ENCODE measurements at places on chromosomes 6 and 20.
A peak's percentile ranks its signal among the peaks of the same experiment; 100 is the strongest.

DNA sequence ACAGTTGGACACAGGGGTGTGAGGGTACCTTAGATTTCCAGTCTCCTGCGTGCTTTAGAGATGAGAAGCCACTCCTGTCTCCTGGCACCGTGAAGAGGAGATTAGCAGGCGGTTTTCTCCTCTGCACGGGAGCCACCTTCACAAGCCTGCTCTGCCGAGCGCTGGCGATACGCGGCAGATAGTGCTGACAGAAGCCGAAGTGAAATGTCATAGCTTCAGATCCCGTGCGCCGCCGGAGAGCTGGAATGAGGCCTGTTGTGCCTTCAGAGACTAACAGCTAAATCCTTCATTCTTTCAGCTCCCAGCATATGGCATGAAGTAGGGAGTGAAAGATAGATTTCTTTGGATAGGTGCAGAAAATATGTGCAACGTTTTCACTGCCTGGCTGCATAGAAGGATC lies 371.0 kb downstream of the TAF4 start:
- no peak for DNase-seq

GRCh38 chr6:21143645-21144044 lies 449.9 kb upstream of the SOX4 start:
- no peak for DNase-seq

DNA sequence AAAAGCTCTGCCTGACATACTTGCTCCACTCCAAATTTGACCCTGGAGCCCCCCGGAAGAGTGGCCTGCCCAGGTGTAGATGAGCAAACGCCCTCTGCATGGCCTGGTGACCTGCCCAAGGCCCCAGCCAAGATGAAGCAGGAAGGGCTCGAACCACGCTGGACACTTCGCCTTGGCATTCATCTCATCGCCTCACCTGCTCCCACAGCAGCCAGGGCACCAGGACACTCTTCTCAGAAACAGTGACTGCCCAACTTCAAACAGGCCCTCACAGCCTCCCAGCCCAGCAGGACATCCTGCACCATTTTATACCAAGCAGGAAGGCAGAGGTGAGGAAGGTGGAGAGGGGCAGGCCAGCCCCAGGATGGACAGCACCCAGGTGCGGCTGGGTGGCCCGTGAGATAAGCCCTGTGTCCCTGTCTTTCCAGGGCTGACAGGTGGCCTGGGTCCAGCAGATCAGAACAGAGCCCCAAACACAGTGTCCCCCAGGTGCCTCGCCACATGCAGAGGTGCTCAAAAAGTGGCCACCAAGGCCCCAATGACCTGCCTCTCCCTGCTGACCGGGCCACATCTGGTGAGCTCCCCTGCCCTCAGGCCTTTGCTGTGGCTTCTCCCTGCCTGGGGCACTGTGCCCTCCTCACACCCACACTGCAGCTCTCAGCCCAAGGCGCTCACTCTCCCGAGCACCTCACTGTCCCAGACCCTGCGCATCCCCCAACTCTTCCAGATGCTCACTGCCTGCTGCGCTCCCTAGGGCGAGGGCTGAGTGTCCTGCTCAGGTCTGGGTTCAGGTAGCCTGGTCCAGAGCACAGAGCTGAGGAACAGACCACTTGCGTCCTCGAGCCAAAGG lies 7.2 kb downstream of the ACSS1 start:
- DNase-seq = no peak

DNA sequence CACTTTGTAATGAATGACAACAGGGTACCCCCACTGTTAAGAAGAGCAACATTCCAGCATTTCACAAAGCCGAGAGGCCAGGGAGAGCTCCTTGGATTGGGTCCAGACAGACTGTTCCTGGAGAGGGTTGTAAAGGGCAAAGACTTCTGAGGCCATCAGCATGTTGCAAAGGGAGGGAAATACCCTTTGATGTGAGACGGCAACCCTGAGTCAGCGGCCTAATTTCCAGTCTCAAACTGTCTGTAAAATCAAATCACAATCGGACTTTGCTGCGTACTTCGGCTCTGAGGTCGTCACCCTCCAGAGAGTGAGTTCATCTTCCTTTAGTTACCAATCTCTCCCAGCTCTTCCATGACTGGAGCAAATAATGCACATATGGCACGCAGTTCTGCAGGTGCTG lies 101.0 kb upstream of the DTNBP1 start:
- DNase-seq = no peak

- DNase-seq = no peak
Measured at GRCh38 chr6:14286144-14286543, 168.6 kb downstream of the CD83 start.

DNA sequence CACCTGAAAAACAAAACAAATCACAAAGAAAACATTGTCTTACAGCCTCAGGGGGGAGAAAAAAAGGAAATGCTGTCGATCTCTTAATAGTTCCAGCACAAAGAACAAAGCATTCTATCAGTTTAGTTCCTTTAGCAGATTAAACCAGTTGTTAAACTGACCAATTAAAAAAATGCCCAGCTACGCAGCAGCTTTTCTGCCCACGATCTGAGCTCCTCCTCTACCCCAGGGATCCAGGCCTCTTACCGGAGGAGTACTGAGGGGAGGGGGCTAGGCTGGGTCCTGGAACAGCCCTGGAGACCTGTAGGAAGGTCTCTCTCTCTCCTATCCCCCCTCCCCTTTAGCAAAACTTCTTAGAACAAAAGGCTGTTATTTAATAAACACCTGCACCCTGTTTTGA lies 13.4 kb downstream of the PTK7 start:
- DNase-seq = no peak

DNA sequence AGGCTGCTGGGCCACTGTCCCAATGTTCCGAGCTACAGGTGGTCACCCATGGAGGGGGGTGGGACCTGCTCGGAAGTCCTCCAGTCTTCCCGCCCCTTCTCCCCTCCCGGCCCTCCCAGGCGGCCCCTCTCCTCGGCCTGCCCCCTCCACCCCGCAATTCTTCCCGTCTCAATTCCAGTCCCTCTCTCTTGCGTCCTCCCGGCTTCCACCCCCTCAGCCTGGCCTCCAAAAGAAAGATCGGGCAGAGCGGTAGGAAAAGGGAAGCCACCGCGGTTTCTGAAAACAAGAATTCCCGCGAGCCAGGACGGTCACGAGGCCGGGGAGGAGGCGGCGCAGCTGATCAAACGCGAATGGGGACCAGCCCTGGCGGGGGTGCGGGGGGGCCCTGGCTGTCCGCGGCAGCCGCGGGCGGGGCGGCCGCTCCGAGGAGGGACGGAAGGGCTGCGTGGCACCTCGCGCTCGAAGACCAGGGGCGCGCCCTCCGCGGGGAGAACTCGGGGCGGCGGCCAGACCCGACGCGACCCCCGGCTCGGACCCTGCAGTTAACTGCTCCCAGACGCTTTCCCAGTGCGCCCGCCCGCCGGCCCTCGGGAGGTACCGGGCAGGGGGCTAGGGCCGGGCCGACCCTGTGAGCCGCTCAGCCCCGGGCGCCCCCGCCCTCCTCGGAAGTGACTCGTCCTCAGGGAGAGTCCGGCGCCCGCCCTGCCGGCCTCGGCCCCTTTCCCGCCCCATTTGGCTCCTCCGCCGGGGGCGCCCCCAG lies 1.0 kb downstream of the PXDC1 start:
- DNase-seq = peak; percentile 3

GRCh38 chr20:63475209-63475608 lies 2.8 kb upstream of the KCNQ2 start:
- no peak for DNase-seq

DNA sequence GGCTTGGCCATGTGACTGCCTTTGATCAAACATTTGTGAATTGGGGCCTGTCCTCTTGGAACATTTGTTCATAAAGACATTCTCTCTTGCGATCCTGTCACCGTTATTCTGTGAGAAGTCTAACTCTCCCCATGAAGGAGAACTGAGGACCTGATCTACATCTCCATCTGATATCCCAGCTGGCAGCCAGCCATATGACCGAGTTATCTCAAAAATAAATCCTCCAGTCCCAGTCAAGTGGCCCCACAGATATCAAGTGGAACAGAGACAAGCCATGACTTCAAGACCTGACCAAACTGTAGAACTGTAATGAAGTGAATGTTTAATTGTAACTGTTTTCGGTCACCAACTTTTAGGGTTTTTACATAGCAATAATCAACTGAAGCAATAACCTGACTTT lies 25.7 kb downstream of the SNX3 start:
- DNase-seq = no peak

GRCh38 chr20:61953037-61954021 lies 112.4 kb downstream of the TAF4 start:
- peak; percentile 15 for DNase-seq

- no peak for DNase-seq
Measured at GRCh38 chr6:134060491-134061106, 8.2 kb upstream of the SLC2A12 start.

DNA sequence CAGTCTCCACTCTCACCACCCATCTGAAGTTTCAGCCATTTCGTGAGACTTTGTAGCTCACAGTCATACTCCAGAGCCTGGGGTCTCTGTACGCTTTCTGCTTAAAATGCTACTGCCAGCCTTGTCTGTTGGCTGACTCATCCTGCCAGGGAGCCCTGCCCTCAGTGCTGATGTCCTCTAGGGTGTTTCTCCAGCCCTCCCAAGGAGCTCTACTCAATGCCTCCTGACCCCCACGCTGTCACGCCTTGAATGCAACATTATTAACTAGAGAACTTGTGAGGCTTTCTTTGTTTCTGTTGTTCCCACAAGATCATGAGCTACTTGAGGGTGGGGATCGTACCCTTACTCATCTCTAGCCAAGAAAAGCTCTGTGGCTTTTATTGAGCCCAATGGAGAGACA lies 20.1 kb downstream of the KIF16B start:
- DNase-seq = no peak

DNA sequence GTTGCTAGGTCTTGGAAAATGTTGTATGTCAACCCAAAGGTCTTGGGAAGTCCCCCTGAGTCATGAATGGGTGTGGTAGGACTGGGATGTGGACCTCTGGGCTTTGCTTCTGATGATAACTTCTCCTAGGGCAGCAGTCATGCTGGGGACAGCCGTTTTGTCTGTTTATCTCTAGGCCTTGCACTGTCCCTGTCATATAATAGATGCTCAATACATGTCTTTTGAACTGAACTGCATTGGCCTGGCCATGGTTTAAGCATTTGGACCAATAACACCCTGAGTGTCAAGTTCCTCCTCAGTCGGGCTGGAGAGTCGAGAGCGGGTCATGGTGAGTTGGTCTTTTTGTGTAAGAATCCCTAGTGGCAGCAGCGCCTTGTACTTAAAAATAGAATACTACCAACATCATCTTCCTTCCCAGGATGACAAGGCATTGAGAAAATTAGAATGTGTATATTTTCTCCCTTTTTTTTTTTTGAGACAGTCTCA lies 43.1 kb downstream of the E2F3 start:
- DNase-seq = no peak

DNA sequence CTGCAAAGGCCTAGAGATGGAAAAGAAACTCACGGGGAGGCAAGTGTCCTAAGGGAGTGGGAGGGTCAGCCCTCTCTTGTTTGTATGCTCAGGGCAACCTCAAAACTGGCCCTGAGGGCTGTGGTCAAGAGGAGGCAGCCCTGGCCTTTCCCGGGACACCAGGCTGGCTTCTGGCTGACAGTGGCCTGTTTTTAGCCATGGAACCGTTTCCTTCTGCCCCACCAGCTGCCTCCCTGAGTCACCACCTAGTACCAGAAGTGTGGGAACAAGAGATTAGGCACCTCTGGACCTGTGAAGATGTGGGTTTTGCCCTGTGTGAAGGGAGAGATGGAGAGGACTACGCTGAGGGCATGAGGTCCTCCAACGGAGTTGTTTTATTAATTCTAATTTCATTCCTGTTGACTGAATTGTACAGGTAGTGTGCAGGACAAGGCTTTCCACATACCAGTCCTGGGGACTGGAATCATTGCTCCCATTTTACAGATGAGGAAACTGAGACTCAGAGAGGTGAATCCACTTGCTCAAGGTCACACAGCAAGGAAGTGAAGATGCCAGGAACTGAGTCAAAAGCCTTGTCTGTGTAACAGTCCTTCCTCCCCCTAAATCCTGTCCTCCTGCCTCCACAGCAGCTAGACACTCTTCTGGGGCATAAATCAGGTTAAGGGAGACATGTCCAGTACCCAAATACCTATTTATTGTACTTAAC lies 5.5 kb downstream of the FOXS1 start:
- DNase-seq = no peak

- peak; percentile 83 for DNase-seq
Measured at GRCh38 chr6:168192195-168192900, 113.3 kb upstream of the FRMD1 start.

DNA sequence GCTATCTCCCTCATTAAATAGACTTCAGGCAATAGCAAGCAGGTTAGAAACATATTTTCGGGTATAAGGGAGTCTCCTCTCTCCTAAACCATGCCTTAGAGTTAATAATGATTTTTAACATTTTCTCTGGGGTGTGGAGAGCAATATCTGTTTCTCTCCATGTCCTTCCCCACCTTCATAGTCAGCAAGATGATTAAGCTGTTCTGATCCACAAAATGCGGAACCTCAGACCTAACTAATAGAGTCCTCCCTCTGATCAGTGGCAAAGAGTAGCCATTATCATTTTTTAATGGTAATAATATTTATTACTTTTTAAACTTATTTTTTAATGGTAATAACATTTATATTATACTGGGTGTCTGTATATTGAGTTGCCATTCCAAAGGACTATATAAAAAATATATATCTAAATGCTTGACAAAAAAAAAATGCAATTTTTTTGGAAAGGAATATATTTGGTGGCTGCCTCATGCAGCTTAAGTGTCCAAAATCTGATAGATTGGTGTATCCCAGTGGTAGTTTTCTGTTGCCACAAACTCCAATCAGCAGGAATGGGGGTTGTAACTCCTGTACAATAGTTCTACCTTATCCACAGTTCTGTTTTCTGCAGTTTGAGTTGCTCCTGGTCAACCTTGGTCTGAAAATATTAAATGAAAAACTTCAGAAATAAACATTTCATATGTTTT lies 14.0 kb upstream of the BTN3A2 start:
- no peak for DNase-seq

DNA sequence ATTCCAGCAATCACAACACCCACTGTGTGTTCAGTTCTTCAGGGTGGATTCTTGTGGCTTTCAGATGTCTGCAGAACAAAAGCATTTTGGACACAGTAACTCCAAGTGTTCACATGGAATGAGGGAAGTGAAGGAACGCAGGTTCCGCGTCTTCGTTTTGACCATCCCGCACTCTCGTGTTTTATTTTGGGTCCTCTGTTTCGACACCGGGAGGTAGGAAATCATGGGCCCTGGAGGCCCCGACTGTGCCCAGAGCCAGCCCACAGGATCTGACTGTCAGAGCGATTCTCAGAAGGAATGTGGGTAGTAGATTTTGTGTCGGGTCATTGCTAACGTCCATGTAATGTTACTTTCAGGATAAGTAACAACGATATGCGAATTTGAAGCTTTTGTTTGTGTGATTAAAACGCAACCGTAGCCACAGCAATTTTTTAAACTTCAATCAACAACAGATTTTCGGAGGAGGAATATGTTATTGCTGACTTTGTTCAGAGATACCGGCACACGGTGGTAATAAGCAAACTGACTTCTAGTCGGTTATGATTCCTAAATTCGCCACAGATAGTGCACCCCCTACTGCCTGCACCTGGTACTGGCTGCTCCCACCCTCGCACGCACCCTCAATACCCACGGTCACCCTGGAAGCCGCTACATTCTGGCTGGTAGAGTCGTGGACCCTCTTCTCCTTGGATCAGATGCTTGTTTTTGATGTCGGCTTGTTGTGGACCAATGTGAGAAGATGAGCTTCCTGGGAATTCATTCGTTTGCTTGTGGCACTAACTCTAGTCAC lies 10.5 kb downstream of the NPEPL1 start:
- no peak for DNase-seq

All from NCI-H1092 treated with DMSO at 0.1 percent for 48 hours (cell line).